ENCODE measurements at places on chromosomes 1 and 21.

- DNase-seq, result no peak
Observed at GRCh38 chr1:62724430-62724829, 36.2 kb upstream of the DOCK7 start.

- no peak for DNase-seq
Observed at GRCh38 chr1:210447456-210448057, 118.9 kb downstream of the HHAT start.

GRCh38 chr1:161805399-161806197, 39.5 kb downstream of the ATF6 start:
- DNase-seq, result peak; percentile 36

DNA sequence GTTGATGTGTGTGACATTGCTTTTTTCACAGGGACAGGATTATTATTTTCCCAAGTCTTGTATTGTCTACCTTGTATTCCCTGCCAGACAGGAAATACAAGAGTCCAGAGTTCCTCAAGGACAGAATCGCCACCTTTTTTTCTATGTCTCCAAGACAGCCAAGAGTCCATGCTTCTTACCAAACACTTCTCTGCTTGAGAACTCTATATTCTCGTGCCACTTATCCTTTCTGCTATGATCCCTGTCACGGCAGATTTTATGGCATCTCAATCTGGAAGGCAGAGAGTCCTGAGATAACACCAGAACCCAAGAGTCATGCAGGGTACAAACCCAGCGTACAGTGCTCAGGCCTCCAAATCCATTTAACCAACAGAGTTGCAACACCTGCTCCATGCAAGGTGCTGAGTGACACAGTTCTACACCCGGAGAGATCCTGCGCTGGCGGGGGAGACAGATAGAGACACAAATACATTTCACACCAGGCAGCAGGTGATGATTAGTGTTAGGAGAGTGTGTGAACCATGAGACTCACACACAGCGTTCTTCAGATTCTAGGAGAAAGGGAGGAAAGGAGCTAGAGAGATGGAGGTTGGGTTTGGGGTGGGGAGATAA, 107.6 kb downstream of the NAV1 start:
- DNase-seq, result no peak

DNA sequence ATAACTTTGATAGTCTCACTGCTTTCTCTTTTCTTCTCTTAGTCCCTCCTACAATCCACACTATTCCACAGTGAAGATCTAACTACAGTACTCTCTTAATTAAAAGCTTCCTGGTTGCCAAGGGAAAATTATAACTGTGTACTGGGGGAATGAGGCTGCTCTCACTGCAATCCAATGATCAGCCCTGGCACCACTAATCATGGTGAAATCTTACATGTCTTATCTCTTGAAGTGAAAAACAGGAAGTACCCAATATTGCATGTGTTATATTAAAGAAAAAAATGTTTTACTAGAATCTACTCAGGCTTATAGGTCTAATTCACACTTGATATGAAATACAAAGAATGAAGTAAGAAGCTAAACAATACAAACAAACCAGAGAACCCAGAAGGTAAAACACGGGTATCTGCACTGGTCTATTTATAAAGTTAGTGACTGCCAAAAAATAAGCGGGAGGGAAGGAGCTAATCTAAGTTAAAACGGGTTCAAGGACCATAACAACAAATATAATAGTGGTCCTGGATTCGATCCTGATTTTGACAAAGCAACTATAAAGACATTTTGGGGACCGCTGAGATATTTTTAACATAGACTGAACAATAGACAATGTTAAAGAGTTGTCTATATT, 57.5 kb downstream of the RGS2 start:
- peak; percentile 49 for DNase-seq
